T-helper 2 cell (primary cell): ENCODE measurements at places on chromosomes 3 and 15.

GRCh38 chr3:120119846-120120510 lies 25.7 kb upstream of the GSK3B start:
- DNase-seq = no peak

GRCh38 chr3:42988566-42988965 lies 9.5 kb downstream of the GASK1A start:
- DNase-seq = no peak

DNA sequence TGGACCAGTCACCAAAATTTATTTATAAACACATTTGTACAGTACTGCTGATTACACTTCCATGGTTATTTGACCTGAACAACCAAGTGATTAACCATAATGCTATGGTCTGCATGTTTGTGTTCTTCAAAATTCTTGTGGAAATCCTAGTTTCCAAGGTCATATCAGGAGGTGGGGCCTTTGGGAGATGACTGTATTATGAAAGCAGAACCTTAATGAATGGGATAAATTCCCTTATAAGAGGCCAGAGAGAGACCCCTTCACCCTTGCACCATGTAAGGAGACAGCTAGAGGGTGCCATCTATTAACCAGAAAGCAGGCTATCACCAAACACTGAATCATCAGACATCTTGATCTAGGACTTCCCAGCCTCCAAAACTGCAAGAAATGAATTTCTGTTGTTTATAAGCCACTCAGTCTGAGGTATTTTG lies 1.9 kb downstream of the SCAPER start:
- DNase-seq = no peak

DNA sequence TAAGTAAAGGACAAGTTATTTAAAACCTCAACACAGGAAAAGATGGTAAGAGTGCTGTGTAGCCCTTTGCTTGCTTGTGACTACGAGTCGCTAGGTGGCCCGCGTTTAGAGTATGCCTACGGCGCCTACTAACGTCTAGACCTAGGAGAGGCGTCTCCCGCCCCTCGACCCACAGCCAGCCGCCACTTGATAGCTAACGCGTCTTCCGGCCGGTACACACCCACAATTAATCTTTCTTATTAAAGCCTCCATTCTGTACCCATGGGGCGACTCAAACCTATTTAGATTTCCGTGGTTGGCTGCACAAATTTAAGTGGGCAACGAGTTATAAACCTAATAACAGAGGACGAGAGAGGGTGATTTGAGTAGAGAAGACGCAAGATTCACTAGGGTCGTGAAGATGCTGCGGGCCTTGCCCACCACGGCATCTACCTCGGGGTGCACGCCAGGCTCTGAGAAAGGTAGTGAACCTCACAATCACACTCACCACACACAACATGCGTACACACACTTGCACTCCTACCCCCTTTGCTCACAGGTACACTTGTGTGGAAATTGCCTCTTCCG lies 12.0 kb downstream of the SOX2 start:
- no peak for DNase-seq

GRCh38 chr3:179853176-179853575 lies 183.6 kb downstream of the PEX5L start:
- DNase-seq = no peak

- no peak for DNase-seq
Measured at GRCh38 chr15:44710236-44711095, 657 bp downstream of the PATL2 start.

DNA sequence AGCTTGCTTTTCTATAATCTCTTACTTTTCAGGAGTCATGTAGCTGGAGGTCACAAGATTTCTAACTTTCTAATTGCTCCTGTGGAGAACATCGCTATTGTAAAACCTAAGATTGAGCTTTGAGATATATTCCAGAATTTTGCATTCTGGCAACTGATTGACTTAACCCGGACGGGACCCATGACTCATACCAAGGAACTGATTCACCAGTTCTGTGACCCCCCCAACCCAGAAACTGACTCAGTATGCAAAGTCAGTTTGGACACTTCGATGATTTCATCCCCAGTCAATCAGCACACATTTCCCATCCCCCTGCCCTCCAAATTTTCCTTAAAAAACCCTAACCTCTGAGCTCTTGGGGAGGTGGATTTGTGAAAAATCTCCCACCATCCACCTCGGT lies 396.5 kb upstream of the GBE1 start:
- DNase-seq = no peak

DNA sequence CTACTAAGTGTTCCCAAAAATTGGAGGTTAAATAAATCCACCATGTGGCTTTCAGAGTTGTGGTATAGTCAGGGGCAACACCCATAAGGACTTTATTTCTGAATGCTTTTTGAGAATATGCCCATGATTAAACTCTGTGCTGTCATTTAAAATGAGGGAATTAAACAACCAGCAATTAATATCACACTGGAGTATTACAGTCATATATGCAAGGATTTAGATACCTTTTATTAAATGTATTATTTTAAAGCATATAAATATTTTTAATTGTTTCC lies 227.6 kb downstream of the ZPLD1 start:
- no peak for DNase-seq

GRCh38 chr15:72939514-72940228 lies 112.6 kb upstream of the NEO1 start:
- DNase-seq = no peak
